ENCODE measurements at places on chromosomes 13 and 19. TPM values are rescaled to one million over a fixed set of nuclear protein-coding genes. Genes with fewer than 3 reads are reported as not detected.
A peak's percentile ranks its signal among the peaks of the same experiment; 100 is the strongest.

DNA sequence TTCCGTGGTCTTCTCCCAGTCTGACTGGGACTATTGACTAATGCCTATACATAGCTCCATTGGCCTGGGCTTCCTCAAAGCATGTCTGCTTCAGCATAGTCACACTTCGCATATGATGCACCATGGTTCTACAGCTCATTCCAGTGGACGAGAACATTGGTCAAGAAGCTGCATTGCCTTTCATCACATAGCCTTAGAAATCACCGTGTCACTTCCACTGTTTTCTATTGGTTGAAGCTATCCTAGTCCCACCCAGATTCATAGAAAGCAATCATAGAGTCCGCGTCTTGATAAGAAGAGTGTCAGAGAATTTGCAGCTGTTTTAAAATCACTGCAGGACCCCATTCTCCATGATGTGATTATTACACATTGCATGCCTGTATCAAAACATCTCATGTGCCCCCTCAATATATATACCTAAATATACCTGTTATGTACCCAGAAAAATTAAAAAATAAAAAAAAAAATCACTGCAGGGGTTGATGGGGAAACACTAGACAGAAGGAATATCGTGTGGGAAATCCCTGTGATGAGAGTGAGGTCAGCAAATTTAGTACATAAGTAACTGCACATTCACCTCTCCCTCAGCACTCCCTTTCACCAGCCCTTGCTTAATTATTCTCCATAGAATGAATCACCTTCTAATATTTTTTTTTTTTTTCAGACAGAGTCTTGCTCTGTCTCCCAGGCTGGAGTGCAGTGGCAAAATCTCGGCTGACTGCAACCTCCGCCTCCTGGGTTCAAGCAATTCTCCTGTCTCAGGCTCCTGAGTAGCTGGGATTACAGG is 2.2 kb upstream of the ARHGAP33 start:
- no peaks in the 10 kb centered on the region for H3K27me3 ChIP-seq
- no peak overlapping the region for H3K4me3 ChIP-seq
- H3K4me1 ChIP-seq: peaks cover 19% of the 10 kb centered on the region
- peaks cover 7% of the 10 kb centered on the region for H3K36me3 ChIP-seq
- no peak overlapping the region for H3K27ac ChIP-seq
- DNase-seq: no peak

- peak overlapping the region; percentile 98 for H3K27ac ChIP-seq
- peaks cover 22% of the 10 kb centered on the region for H3K36me3 ChIP-seq
- peak; percentile 42 for DNase-seq
- H3K4me1 ChIP-seq: peaks cover 24% of the 10 kb centered on the region
These were observed 737 bp upstream of the ZNF181 start for GRCh38 chr19:34733266-34733745.

DNA sequence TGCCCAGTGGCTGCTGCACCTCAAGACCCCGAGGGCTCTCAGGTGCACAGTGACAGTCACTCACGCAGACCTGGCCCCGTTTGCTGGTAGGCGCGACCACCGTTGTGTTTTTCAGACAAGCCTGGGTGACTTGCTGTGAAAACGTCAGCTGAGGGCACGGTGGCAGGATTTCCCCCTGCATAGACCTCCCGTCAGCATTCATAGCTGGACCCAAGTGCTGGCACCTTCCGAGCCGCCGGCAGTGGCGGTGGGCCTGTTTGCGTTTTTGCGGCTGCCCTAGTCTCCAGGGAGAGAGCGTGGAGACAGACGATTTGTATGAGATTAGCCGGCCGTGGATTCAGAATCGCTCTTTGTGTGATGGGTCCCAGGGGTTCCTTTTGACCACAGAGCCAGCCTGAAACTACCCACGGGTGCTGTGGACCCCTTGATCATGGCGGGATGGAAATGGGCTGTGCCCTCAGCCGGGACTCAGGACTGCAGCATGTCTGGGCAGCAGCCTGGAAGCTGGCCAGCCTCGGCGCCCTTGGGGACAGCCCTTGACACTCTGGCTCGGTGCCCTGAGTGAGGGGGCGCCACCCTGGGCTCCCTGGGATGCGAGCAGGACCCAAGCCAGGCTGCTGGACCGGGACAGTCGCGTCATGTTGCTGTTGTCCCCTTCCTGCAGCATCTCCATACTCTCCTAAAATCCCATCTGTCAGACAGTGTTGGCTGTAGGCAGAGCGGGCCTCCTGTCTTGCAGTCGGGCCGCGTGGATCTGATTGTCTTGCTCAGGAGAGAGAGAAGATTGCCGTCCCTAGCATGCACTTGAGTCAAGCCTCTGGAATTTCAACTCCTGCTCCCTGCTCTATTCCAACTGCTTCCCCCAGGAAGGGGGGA is 8.6 kb downstream of the KDM4B start:
- H3K27me3 ChIP-seq: no peaks in the 10 kb centered on the region
- no peak overlapping the region for H3K4me3 ChIP-seq
- peak overlapping the region; percentile 69 for H3K27ac ChIP-seq
- no peaks in the 10 kb centered on the region for H3K36me3 ChIP-seq

GRCh38 chr13:82480415-82480814 is 1401.9 kb downstream of the SLITRK1 start:
- no peaks in the 10 kb centered on the region for H3K27me3 ChIP-seq
- no peak for DNase-seq
- H3K36me3 ChIP-seq: no peaks in the 10 kb centered on the region
- no peak overlapping the region for H3K27ac ChIP-seq

DNA sequence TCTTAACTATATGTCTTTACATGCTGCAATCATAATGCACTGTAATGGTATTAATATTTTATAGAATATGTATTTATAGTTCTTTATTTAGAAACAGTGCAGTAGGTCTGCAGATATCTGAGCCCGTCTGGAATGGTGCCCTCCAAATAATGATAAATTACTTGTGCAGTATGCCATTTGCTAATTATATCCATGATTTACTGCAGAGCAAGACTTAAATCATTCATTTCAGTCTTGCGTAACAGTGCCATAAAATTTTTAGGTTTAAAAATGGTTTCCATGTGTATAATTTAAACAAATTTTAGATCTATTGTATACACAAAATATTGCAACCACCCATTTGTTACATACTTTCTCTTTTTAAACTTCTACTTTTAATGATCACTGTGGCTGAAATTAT is 175.1 kb downstream of the ZNF536 start:
- no peaks in the 10 kb centered on the region for H3K4me1 ChIP-seq
- peaks cover 15% of the 10 kb centered on the region for H3K27me3 ChIP-seq
- H3K4me3 ChIP-seq: no peak overlapping the region
- no peaks in the 10 kb centered on the region for H3K36me3 ChIP-seq
- no peak overlapping the region for H3K27ac ChIP-seq
- DNase-seq: no peak

GRCh38 chr13:20699715-20700114 is 3.8 kb upstream of the IL17D start:
- H3K27me3 ChIP-seq: peaks cover under 1% of the 10 kb centered on the region
- DNase-seq: no peak
- no peak overlapping the region for H3K27ac ChIP-seq
- no peaks in the 10 kb centered on the region for H3K36me3 ChIP-seq
- no peak overlapping the region for H3K4me3 ChIP-seq

GRCh38 chr19:48867123-48867745 is 1.2 kb downstream of the PLEKHA4 start:
- H3K4me1 ChIP-seq: peaks cover 24% of the 10 kb centered on the region
- H3K4me3 ChIP-seq: peak overlapping the region; percentile 56
- no peak for DNase-seq
- H3K27me3 ChIP-seq: no peaks in the 10 kb centered on the region
- H3K27ac ChIP-seq: peak overlapping the region; percentile 95
- H3K36me3 ChIP-seq: peaks cover 7% of the 10 kb centered on the region

GRCh38 chr19:7698583-7698982 is 3.3 kb downstream of the FCER2 start:
- no peaks in the 10 kb centered on the region for H3K36me3 ChIP-seq
- no peak overlapping the region for H3K4me3 ChIP-seq
- H3K4me1 ChIP-seq: no peaks in the 10 kb centered on the region
- H3K27ac ChIP-seq: no peak overlapping the region

DNA sequence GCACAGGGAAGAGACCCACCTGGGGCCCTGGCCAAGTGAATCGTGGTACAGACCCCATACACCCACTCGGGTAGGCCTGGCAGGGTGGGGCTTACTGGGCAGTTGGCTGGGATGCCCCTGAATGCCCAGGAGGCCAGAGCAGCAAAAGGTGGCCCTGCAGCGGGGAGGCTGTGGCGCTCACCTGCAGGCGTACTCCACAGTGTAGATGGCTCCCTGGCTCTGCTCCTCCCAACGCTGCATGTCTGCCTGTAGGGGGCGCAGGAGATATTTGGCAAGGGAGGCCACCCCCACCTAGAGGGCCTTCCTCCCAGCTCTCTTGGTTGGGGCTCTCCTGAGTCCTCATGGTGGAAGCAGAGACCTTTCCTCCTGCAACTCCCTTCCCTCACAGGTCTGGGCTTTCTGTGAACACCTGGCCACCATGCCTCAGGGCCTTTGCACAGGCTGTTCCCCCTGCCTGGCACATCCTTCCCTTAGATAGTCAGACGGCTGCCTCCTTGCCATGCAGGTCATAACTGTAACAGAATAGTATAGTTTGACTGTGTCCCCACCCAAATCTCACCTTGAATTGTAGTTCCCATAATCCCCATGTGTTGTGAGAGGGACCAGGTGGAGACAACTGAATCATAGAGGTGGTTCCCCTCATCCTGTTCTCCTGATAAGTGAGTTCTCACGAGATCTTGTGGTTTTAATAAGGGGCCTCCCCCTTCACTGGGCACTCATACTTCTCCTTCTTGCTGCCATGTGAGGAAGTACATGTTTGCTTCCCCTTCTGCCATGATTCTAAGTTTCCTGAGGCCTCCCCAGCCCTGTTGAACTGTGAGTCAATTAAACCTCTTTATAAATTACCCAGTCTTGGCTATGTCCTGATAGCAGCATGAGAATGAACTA is 5.9 kb downstream of the BORCS8 start:
- H3K27ac ChIP-seq: no peak overlapping the region
- DNase-seq: no peak
- H3K27me3 ChIP-seq: no peaks in the 10 kb centered on the region
- H3K4me3 ChIP-seq: no peak overlapping the region
- peaks cover 31% of the 10 kb centered on the region for H3K36me3 ChIP-seq
- peaks cover 7% of the 10 kb centered on the region for H3K4me1 ChIP-seq

Gene CFAP97D2
- not detected for total RNA-seq

Gene SPRED3
- 7.0 TPM for total RNA-seq

Gene ICAM5
- 5.7 TPM for total RNA-seq

Gene ZNF560
- total RNA-seq: not detected

Gene GAPDHS
- total RNA-seq: not detected

Data from mesothelial cell of epicardium (in vitro differentiated cells).